GM19239 (cell line): ENCODE measurements at places on chromosomes 16 and 17.

- no peak for DNase-seq
These were observed 18.6 kb downstream of the AP2B1 start for GRCh38 chr17:35605678-35606077.

- peak; percentile 83 for DNase-seq
These were observed 80.1 kb downstream of the DNAH17 start for GRCh38 chr17:78497115-78497540.

DNA sequence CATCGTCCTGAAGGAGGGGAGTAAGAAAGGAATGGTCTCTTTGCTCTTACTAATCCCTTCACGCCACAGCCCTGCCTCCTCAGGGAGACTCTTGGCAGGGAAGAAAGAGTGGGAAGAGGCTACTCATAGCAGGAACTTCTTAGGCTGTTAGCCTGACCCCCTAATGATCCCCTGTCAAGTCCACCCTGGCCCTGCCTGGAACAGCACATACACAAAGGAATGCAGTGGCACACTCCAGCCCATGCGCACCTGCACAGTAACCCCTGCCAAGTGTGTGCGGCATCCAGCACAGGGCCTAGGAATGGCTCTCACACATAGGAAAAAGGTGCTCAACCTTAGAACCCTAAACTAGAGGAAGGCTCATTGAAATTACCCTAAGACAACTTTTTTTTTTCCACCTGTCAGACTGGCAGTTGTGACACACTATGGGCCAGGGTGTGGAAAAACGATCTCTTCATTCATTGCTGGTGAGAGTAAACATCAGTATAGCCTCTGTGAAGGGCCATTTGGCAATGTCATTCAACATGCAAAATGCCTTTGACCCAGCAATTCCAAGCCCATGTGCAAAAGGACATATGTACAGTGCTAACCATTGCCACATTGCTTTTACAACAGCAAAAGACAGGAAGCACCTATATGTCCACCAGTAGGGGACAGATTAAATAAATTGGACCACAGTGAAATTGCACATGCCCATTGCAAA lies 50.1 kb downstream of the PIMREG start:
- no peak for DNase-seq

- no peak for DNase-seq
These were observed 173.5 kb downstream of the AIPL1 start for GRCh38 chr17:6261466-6261865.

DNA sequence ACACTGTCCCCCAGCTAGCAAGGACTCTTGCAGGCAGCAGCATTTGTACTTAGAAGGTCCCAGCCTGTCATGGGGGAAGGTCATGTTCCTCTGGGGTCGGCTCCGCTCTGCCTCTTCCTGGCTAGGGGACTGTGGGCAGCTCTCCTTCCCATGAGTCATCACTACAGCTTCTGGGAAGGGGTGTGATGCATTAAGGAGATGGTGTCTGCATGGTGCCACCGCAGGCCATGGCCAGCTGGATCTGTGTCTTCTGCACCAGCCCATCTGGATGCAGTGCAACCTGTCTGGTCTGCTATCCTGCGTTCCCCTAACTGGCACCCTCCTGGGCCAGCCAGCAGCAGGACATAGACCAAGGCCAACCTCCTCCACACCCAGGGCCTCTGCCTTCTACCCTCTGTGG lies 6.3 kb downstream of the STARD3 start:
- no peak for DNase-seq

DNA sequence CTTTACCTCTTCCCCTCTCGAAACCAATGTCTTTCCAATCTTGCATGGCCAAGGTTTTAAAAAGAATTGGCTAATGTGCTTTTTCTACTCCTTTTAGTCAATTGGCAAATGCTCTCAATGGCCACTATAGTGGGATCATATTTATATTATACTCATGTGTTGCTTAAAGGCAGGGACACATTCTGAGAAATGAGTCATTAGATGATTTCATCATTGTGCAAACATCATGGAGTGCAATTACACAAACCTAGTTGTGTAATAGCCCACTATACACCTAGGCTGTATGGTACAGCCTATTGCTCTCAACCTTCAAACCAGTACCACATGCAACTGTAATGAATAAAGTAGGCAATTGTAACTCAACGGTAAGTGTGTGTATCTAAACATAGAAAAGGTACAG lies 180.9 kb downstream of the HS3ST3A1 start:
- no peak for DNase-seq

DNA sequence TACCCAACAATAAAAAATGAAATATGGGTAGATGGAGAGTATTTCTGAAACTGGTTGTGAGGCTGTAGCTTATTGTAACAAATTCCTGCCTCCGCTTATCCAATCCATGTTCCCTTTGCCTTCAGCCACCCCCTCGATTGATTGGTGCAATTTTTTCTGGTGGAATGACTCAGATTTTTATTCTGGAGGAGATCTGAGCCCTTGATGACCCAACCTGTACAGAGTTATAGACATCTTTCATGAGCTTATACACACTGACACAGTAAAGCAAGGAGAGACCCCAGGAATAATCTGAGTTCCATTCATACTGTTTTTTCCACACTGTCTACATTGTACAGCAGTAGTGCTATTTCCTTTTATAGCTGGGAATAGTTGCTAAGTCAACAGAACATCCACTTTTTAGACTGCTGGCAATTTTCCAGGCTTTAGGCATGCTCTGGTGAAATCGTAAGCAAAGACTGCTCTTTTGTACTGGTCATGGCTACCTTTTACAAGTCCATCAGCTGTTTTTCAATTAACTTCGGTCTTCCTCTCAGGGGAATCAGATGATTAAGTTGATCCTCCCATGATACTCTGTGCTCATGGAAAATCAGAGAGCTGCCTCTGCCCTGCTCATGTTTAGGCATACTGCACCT lies 30.1 kb downstream of the CCL4 start:
- no peak for DNase-seq

DNA sequence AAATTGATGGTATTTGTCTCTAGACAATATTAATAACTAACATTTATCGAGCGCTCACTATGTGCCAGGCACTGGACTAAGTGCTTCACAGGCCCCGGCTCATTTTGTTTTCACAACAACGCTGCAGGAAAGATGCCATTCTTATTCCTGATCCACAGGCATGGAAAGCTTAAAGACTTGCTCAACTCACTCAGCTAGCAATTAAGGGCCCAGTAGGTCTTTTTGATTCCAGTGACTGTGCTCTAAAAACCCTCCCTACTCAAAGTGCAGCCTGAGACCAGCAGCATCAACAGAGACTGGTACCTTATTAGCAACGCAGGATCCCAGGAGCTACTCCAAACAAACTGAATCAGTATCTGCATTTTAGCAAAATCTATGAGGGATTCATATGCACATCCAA lies 35.3 kb downstream of the CUEDC1 start:
- DNase-seq, result no peak

GRCh38 chr17:47847341-47848197 lies 3.4 kb downstream of the SP6 start:
- DNase-seq, result no peak

DNA sequence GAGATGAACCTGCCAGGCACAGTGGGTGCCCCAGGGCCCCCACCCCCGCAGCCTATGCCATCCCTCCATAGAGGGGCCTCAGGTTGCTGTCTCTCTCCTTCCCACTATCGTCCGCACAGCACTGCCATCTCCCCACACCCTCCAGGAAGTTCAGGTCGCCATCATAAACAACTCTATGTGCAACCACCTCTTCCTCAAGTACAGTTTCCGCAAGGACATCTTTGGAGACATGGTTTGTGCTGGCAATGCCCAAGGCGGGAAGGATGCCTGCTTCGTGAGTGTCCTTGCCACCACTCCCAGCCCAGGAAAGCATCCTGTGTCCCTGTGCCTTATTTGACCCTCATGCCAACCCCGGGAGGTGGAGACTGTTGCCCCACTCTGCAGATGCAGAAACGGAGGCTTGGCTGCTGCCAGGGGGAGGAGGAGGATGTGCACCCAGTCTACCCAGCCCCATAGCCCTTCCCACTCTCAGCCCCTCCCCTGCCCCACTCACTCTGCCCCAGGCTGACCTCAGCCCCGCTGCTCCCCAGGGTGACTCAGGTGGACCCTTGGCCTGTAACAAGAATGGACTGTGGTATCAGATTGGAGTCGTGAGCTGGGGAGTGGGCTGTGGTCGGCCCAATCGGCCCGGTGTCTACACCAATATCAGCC lies 3.9 kb downstream of the PRSS21 start:
- no peak for DNase-seq

- DNase-seq, result no peak
These were observed 13.9 kb downstream of the SARM1 start for GRCh38 chr17:28385406-28385805.

DNA sequence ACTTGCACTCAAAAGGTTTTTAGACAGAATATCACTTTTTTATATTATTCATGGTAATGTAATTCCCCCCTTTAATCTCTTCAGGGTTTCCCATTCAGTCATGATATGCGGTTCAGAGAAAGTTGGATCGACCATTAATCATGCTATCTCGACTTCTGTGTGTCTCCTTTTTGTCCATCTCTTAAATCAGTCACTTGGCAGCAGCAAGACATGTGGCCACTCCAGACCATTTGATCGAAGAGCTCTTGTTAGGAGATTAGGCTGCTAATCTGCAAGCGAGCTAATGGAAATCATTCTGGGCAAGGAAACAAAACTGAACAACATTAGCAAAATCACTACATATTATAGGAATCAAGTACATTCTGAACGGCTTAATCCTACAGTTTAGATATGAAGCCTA lies 449.9 kb downstream of the WWOX start:
- no peak for DNase-seq

- no peak for DNase-seq
These were observed 11.8 kb upstream of the PEMT start for GRCh38 chr17:17603178-17603894.

DNA sequence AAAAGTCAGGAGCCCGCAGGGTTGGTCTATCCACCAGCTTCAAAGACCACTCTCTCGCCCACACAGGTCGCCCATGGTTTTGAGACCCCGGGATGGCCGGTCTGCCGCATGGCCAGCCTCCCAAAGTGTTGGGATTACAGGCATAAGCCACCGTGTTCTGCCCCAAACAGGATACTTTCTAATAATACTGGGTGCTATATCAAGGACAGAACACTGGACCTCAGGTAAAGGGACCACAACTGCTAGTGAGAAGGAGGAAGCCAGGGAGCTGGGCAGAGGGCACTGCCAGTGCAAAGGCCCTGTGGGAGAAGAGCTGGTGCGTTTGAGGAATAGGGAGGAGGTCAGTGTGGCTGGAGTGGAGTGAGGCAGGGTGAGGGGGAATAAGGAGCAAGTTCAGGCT lies 34.1 kb downstream of the IL21R start:
- DNase-seq, result no peak

GRCh38 chr17:17216776-17217175 lies 10.6 kb upstream of the PLD6 start:
- DNase-seq, result no peak

DNA sequence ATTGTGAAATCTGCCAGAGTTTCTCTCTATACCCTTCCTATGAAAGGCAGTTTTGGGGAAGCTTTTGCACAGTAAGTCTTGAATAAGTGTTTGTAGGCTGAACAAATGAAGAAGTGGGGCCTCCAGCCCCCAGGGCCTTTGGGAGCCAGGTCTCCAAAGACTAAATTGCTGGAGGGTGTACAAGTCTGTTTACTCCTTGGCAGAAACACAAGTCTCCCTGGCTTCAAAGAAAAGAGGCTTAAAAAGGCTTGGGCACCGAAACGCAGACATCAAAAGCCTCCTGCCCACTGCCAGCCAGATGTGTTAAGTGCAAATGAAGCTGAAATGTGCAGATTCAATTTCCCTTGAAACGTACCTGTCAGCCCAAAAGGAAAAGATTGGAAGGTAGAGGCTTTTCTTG lies 146.3 kb downstream of the TMEM132E start:
- no peak for DNase-seq

DNA sequence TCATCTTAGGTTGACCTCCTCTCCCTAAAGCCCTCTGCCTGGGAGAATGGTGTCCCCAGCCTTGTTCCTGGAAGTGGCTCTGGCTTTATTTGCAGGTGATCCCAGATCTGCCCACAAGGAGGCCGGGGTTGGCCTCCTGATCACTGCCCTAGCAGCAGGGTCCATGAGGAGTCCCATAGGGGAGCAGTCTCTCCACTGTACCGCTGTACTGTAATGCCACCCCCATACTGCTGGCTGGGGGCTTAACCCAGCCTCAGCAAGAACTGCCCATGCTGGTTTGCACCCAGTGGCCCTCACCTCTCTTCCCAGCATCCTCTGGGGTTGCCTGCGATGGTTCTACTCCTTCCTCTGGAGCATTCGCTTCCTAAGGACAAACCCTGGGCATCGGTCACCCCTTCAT lies 39.1 kb downstream of the PSME3IP1 start:
- DNase-seq, result no peak

DNA sequence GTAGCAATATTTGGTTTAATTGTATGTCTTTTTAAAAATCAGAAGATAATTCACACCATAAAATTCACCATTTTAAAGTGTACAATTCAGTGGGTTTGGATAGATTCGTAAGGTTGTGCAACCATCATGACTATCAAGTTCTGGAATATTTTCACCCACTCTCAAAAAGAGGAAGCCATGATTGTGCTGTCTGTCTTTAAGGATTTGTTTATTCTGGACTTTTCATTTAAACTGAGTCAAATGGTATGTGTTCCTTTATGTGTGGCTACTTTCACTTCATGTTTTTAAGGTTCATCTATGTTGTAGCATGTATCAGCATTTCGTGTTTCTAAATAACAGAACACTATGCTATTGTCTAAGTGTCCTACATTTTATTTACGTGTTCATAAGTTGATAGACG lies 68.1 kb upstream of the CPHXL start:
- no peak for DNase-seq

- DNase-seq, result no peak
These were observed 21.7 kb upstream of the SP6 start for GRCh38 chr17:47872651-47873161.

DNA sequence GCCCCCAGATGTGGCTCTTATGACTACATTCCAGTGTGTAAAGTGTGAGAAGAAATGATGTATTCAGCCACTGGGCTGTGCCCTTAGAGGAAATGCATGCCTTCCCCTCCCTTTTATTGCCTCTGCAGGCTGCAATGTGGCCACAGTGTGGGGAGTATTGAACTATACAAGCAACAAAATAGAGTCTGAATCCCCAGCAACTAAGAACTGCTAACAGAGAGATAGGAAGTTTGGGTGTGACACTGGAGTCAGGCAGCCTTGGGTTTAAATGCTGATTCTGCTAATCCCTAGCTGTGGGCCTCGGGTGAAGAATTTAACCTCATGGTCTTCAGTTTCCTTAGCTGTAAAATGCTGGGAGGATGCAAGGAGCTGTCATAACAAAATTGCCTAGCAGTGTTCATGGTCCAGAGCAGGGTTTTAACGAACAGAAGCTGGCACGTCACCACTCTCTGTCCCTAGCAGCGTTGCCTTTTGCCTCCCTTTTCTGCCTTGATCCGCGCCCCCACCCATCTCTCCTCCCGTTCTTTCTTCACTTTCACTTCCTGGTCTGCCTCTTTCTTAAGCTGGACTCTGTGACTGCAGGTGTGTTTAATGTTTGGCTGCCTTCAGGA lies 50.3 kb downstream of the KPNA2 start:
- DNase-seq, result no peak
